CD4-positive, CD25-positive, alpha-beta regulatory T cell (primary cell): ENCODE measurements at places on chromosomes 16 and 17. TPM values are rescaled to one million over a fixed set of nuclear protein-coding genes. Genes with fewer than 3 reads are reported as not detected.

DNA sequence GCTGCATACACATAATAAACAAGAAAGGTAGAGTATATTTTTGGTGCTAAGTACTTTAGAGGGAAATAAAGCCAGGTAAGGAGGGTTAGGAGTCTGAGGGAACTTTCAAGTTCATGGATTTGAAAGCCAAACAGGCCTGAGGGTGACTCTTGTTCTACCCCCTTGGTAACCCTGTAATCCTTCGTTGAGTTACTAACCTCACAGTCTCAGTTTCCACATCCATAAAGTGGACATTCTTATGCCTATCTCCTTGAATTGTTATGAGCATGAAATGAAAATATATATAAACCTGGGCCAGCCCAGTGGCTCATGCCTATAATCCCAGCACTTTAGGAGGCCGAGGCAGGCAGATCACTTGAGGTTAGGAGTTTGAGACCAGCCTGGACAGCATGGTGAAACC lies 22.4 kb downstream of the PECAM1 start:
- no peaks in the 10 kb centered on the region for H3K4me1 ChIP-seq
- DNase-seq: no peak
- no peak overlapping the region for H3K27ac ChIP-seq
- no peaks in the 10 kb centered on the region for H3K27me3 ChIP-seq
- H3K4me3 ChIP-seq: no peak overlapping the region

GRCh38 chr16:75234856-75235696 lies 16.3 kb downstream of the CTRB1 start:
- no peak for DNase-seq
- H3K27me3 ChIP-seq: no peaks in the 10 kb centered on the region
- no peak overlapping the region for H3K4me3 ChIP-seq
- no peaks in the 10 kb centered on the region for H3K4me1 ChIP-seq

DNA sequence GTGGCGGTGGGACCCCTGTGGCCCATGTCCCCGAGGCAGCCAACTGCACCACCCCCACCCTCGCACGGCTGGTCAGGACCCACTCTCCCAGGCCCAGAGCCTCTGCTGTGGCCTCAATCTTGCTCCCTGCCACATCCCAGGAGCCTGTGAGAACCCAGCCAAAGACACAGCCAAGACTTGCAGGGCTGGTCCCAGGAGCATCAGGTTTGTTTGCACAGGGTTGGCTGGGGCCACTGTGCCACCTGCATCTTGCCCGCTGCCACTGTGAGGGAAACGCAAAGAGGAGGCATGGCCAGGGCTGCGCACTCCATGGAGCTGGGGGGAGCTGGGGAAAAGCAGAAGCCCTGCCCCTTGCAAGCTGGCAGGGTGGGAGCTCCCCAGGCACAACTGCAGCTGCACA lies 92.5 kb downstream of the SSH2 start:
- no peaks in the 10 kb centered on the region for H3K27me3 ChIP-seq
- no peak overlapping the region for H3K27ac ChIP-seq
- H3K4me1 ChIP-seq: no peaks in the 10 kb centered on the region
- no peaks in the 10 kb centered on the region for H3K36me3 ChIP-seq

Gene CCDC154
- polyA plus RNA-seq: not detected

GRCh38 chr16:83105279-83106077 lies 478.7 kb downstream of the CDH13 start:
- H3K27me3 ChIP-seq: no peaks in the 10 kb centered on the region
- H3K4me3 ChIP-seq: no peak overlapping the region
- no peak for DNase-seq
- H3K27ac ChIP-seq: no peak overlapping the region
- no peaks in the 10 kb centered on the region for H3K36me3 ChIP-seq

Gene HCRT
- polyA plus RNA-seq: not detected

GRCh38 chr17:3812771-3813170 lies 11.8 kb upstream of the ITGAE start:
- H3K36me3 ChIP-seq: peaks cover 74% of the 10 kb centered on the region
- H3K27me3 ChIP-seq: no peaks in the 10 kb centered on the region
- no peak overlapping the region for H3K4me3 ChIP-seq

DNA sequence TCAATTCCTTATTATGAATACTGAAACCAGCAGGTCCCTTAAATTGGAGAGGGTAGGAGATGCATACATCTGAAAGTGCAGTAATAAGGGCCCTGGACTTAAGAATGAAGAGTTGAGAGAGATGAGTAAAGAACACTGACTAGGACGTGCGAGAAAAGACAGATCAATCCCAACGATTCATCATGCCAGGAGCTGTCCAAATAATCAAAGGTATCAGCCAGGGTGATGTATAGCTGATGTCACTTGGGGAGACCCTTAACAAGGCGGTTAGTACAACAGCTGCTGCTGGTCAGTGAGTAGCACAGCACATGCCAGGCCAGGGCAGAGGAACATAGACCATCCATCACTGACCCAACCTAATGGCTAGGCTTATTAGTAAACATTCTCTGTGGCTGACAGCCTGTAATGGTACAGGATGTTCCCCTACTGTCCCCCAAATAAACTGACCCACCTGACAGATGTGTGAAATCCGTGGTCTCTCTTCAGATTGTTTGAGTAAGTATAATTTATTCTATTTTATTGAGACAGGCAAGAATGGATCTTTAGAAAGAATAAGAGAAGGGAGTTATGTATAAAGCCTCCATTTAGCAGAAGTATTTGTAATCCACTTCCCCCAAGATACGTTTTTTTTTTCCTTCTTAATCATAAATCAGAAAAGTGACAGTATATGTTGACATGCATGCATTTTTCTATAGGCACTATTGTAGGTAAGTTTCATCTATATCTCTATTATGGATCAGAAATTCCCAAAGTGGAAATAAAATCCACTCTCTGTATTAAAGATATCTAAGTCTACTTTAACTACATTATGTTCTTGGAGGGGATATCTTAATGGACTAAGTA lies 118.4 kb downstream of the SNX11 start:
- no peak for DNase-seq
- H3K36me3 ChIP-seq: peaks cover 32% of the 10 kb centered on the region
- H3K4me1 ChIP-seq: no peaks in the 10 kb centered on the region
- H3K27ac ChIP-seq: no peak overlapping the region
- H3K4me3 ChIP-seq: no peak overlapping the region

DNA sequence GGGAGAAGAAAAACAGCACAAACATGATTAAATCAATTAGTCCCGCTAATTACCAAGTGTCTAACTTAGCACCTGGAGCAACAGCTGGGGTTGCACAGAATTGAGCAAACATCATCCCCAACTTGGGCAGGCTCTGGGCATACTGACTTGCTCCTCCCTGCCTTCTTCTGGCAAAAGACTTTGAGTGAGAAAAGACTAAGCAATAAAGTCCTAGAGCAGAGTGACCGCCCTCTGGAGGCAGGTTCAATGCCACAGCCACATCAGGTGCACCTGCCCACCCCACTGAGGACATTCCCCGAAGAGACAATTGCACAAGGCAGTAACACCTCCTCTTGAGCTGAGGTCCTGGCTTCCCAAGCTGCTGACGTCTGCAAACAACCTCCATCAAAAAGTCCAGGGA lies 358.3 kb downstream of the SOX9 start:
- no peak overlapping the region for H3K27ac ChIP-seq
- H3K36me3 ChIP-seq: no peaks in the 10 kb centered on the region
- no peak overlapping the region for H3K4me3 ChIP-seq
- H3K27me3 ChIP-seq: no peaks in the 10 kb centered on the region
- no peaks in the 10 kb centered on the region for H3K4me1 ChIP-seq
- DNase-seq: no peak

- H3K36me3 ChIP-seq: no peaks in the 10 kb centered on the region
- no peaks in the 10 kb centered on the region for H3K4me1 ChIP-seq
- H3K4me3 ChIP-seq: no peak overlapping the region
- DNase-seq: no peak
- no peak overlapping the region for H3K27ac ChIP-seq
These were observed 174.2 kb upstream of the KCNJ16 start for GRCh38 chr17:69900829-69901228.

- H3K27me3 ChIP-seq: no peaks in the 10 kb centered on the region
- peaks cover 36% of the 10 kb centered on the region for H3K36me3 ChIP-seq
- H3K4me1 ChIP-seq: peaks cover 36% of the 10 kb centered on the region
- DNase-seq: no peak
These were observed 2.8 kb downstream of the ATXN1L start for GRCh38 chr16:71848622-71849021.
